ENCODE measurements at places on chromosomes 4 and X.
A peak's percentile ranks its signal among the peaks of the same experiment; 100 is the strongest.

DNA sequence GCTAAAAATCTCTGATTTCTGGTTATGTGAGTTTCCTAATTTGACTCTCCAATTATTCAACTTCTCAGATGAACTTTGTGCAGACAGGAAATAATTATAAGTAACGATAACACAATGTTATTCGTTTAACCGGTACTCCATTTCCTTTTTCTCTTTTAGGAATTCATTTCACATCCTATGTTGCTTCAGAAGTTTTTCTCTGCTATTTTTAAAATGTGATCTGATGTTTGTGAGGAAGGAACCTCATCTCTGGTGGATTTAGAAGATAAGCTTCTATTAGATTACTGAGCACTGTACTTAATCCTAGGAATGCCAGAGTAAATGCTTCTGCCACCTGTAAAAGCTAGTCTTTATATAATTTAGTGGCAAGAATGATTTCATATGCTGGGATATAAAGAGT lies 116.0 kb upstream of the ETNPPL start:
- DNase-seq = no peak

- DNase-seq = peak; percentile 34
Measured at GRCh38 chr4:6379767-6380745, 92.4 kb downstream of the PPP2R2C start.

GRCh38 chrX:131792789-131793462 lies 230.2 kb upstream of the STK26 start:
- peak; percentile 92 for DNase-seq

DNA sequence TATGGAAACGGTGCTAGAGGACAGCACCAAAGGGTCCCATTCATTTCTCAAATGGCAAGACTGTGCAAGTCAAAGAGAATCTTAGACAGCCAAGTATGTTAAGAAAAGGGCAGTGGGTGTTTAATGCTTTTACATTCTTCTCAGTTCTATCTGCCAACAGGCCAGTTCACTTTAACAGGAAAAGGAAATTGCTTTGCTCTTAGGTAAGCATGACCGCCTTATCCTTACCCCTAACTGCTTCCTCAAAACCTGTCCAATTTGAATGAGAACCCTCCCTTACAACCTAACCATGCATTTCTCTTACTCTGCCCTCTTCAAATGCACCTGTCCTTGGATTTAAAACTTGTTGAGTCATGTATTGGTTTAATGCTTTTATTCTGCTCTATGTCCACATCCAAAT lies 44.5 kb upstream of the BLTP1 start:
- no peak for DNase-seq

DNA sequence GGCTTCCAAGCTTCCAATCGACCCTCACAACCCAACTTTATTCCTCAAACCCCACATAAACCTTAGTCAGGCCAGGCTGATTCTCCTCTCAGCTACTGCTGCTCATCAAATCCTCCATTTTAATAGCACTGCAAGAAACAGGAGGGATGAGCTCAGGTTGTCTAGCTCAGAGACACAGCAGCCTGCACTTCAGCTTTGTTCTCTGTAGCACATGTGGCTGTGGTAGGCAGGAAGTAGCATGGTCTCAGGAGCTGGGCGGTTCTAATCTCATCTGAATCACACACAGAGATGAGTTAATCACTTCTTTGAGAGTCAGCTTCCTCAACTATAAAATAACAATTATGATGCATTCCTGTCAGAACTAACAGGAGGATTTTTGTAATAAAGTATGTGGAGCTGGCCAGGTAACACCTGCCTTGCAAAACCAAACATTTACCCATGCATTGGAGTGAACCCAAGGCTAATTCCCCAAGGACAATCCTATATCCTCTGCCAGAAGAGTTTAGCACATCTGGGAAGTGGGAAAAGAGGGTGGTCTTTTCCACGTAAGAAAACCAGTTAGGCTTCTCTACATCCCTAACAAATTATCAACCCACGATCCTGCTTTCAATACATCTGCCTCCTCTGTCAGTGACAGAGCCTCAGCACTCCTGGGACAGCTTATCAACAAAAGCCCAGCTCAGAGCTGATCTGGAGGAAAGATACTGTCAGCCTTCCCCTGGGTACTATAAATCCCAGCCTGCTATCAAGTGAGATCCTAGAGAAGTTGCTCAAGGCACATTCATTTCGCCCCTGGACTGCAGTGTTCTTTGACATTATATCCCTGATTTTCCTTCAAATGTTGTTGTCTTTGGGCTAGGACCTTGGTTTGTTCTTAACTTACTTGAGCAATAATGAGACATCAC lies 32.8 kb downstream of the ELOVL6 start:
- DNase-seq = peak; percentile 70
